Effector memory CD4-positive, alpha-beta T cell (primary cell): ENCODE measurements at places on chromosomes 2 and 18.
A peak's percentile ranks its signal among the peaks of the same experiment; 100 is the strongest.

DNA sequence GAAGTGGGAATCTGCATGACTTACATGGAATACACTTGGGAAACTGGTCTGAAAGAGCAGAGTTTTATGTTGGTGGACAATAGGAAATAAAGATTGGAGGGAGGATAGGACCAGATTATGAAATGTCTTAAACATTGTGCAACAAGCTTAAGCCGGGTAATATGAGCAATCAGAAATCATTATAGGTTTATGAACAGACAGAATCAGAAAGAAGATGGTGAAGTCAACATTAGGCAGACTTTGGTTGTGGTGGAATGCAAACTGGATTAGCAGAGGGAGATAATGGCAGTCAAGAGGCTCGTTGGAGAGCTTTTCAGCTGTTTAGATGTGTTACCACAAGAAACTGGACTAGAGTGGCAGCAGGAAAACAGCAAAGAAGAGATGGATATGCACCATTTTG is 43.5 kb downstream of the CRIM1 start:
- no peaks in the 10 kb centered on the region for H3K4me1 ChIP-seq
- H3K36me3 ChIP-seq: no peaks in the 10 kb centered on the region
- H3K27me3 ChIP-seq: no peaks in the 10 kb centered on the region
- H3K4me3 ChIP-seq: no peak overlapping the region

DNA sequence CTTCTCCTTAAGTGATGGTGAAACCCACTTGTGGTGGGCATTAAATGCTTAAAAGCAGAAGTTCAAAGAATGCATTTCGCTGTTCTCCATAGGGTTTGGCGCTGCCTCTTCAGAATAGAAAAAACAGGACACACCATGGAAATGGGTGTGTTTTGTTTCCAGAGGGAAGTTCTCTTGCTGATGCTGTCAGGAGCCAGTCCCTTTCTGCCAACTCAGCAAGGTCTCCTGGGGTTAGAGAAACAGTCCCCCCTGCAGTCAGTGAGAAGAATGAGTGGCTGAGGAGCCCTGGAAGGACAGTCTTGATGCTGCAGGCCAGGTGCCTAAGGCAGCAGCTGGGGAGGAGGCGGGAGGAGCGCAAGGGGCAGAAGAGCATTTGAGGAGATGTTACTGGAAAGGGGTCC is 37.8 kb upstream of the ASAP2 start:
- H3K4me3 ChIP-seq: no peak overlapping the region
- no peak for DNase-seq
- H3K36me3 ChIP-seq: no peaks in the 10 kb centered on the region
- no peaks in the 10 kb centered on the region for H3K4me1 ChIP-seq
- no peaks in the 10 kb centered on the region for H3K27me3 ChIP-seq
- H3K27ac ChIP-seq: no peak overlapping the region

DNA sequence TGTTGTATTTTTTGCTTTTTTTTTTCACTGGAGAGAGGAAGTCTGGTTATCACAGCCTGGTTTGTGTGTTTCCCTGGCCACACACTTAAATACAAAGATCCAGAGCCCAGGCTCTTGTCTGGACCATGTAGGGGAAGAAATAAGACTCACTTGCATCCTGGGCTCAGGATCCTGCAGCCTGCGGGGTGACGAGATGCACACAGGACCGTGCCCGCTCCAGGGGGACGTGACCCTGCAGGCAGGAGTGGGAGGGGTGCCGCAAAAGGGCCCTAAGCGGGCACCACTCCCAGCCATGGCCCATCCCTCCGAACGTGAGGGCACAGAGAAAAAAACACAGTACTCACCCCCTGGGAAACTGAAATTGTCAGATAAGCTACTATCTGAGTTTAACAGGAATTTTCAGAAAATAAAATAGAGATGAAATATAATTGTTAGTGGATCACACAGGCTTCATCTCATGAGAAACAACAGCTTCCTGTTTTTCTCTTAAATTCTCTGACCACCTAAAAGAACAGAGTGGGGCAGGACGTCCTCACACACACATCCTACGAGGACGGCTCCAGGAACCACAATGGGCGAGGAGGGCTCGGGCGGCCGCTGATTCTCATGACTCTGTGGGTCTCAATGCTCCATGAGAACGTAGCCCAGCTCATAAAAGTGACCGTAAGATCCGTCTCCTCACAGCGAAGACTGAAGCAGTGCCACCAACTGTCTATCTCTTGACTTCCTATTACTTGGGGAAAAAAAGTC is 142.6 kb upstream of the ALKAL2 start:
- H3K4me3 ChIP-seq: peak overlapping the region; percentile 42
- peaks cover 14% of the 10 kb centered on the region for H3K4me1 ChIP-seq
- H3K27me3 ChIP-seq: no peaks in the 10 kb centered on the region
- no peak overlapping the region for H3K27ac ChIP-seq

- no peak for DNase-seq
- H3K36me3 ChIP-seq: no peaks in the 10 kb centered on the region
- H3K4me1 ChIP-seq: no peaks in the 10 kb centered on the region
- no peak overlapping the region for H3K27ac ChIP-seq
- H3K27me3 ChIP-seq: no peaks in the 10 kb centered on the region
Observed at GRCh38 chr2:124953921-124954320, 928.8 kb downstream of the CNTNAP5 start.

GRCh38 chr18:55477499-55477859 is 110.5 kb downstream of the TCF4 start:
- DNase-seq: no peak
- H3K27ac ChIP-seq: no peak overlapping the region
- H3K36me3 ChIP-seq: no peaks in the 10 kb centered on the region
- peak overlapping the region; percentile 61 for H3K4me3 ChIP-seq
- no peaks in the 10 kb centered on the region for H3K4me1 ChIP-seq
- no peaks in the 10 kb centered on the region for H3K27me3 ChIP-seq

- H3K27me3 ChIP-seq: no peaks in the 10 kb centered on the region
- no peak overlapping the region for H3K4me3 ChIP-seq
- H3K4me1 ChIP-seq: no peaks in the 10 kb centered on the region
- H3K36me3 ChIP-seq: no peaks in the 10 kb centered on the region
- no peak for DNase-seq
Observed at GRCh38 chr18:11518788-11519685, 90.4 kb upstream of the SLC35G4 start.

DNA sequence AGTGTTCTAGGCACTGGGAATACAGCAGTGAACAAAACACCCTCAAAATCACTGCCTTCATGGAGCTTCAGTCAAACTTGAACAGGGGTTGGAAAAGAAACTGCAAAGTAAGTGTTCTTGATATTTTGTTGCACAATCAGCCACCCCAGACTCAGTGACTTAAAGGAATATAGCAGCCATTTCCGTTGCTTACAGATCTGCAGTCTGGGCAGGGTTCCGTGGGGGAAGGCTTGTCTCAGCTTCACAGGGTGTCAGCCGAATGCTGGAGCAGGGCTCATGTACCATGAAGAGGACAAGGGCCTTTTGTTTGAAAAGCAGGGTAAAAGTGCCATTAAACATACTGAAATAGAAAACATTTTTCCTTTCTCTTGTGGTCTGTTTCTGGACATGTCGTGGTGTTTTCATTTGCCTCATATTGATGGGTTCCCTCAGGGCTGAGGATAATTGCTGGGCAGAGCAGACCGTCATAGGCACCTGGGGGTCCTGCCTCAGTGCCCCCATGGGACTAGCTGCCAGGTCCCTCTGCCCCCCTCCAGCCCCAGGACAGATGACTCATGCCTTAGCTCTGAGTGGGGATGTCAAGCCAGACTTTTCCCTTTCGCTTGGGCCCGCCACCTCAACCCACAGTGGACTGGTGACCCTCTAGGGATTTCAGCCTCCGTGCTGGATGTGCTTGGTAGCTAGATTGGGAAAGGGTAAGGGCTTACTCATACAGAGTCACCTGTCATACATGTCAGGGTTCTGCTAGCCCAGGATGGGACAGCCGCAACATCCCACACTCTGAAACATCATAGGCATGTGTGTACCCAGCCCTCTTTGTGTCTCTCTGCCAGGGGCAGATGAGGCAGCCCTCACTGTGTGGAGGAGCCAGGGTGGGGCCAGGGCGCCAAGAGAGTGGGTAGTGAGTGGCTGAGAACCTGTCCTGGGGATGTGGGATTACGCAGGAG is 96.5 kb downstream of the PTPRM start:
- no peak overlapping the region for H3K4me3 ChIP-seq
- no peaks in the 10 kb centered on the region for H3K27me3 ChIP-seq
- no peak for DNase-seq
- H3K4me1 ChIP-seq: no peaks in the 10 kb centered on the region
- no peaks in the 10 kb centered on the region for H3K36me3 ChIP-seq

DNA sequence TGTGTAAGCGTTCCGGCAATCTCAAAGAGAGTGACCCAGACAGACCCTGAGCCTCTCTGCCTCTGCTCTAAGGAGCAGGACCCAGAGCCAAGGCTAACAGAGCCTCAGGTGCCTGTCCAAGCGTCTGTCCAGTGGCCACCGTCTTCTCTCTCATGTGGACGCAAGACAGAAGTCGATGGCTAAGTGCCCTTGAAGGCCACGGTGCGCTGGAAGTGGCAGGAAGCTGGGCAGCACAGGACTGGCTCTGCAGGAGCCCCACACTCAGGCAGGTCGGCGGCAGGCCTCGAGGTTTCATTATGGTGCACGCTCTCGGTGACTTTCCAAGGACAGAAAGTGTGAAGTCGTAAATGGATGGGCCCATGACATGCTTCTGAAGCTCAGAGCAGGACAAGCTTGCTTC is 49.1 kb downstream of the HDAC4 start:
- H3K27ac ChIP-seq: no peak overlapping the region
- peaks cover 6% of the 10 kb centered on the region for H3K36me3 ChIP-seq
- H3K4me3 ChIP-seq: no peak overlapping the region

GRCh38 chr2:46402874-46403273 is 76.5 kb upstream of the TMEM247 start:
- H3K27me3 ChIP-seq: no peaks in the 10 kb centered on the region
- no peak overlapping the region for H3K4me3 ChIP-seq
- no peak overlapping the region for H3K27ac ChIP-seq
- H3K4me1 ChIP-seq: no peaks in the 10 kb centered on the region

GRCh38 chr2:19349911-19350677 is 8.3 kb downstream of the OSR1 start:
- H3K36me3 ChIP-seq: no peaks in the 10 kb centered on the region
- peaks cover 28% of the 10 kb centered on the region for H3K4me1 ChIP-seq
- DNase-seq: no peak
- H3K4me3 ChIP-seq: no peak overlapping the region

DNA sequence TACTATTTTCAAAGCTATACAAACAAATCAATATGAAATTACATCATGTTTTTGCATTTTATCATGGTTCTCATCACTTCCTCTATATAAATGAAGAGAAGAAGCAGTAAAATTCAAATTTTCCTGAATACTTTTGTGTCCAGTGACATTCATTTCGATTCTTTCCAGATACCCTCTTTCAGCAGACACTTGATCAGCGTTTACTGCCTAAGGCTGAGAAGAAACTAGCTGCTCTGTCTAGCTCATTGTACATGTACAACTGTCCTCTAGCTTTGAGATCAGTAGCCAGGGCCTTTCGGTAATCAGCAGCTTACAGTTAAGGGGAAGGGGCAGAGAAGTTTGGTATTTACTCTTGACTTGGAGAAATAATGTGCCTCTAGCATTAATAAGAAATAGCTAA is 4.8 kb downstream of the VRK2 start:
- H3K27me3 ChIP-seq: no peaks in the 10 kb centered on the region
- no peak for DNase-seq
- H3K4me3 ChIP-seq: no peak overlapping the region

GRCh38 chr2:164044622-164045021 is 308.8 kb upstream of the FIGN start:
- no peaks in the 10 kb centered on the region for H3K4me1 ChIP-seq
- no peak overlapping the region for H3K4me3 ChIP-seq
- no peaks in the 10 kb centered on the region for H3K36me3 ChIP-seq
- no peaks in the 10 kb centered on the region for H3K27me3 ChIP-seq

DNA sequence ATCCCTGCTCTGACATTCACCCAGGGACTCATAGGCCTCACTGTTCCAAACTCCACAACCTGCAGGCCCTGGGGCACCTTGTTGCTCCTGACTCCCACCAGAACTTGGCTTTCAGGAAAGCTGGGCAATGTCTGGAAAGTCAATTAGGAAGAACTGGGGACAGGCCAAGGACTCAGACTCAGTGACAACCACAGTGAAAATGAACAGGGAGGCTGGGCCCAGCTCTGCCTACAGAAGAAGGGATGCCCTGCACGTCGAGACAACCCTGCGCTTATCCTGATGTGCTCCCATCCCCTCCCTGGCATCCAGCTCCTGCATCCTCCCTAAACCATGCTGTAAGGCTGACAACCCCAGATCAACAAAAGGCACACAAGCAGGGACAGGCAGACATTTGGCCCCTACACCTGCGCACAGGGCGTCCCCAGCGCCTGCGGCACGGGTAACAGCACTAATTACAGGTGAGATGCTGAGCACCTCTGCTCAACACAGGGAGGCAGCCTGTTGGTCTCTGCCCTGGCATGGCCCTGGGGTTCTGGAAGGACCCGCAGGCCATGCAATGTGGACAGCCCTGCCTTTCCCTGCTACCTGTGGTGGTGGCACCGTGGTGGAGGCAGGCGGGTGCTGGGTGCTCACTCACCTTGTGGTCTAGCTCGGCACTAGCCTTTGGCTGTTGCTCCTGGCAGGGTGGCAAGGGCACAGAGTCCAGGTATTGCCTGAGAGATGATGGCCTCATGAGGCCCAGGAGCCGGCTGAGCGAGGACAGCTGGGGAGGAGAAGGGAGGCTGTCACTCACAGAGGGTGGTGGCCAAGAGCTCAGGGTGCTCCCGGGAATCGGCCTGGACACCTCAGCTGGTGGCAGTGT is 23.6 kb upstream of the SEMA4C start:
- H3K27me3 ChIP-seq: no peaks in the 10 kb centered on the region
- H3K27ac ChIP-seq: no peak overlapping the region
- H3K4me3 ChIP-seq: no peak overlapping the region
- peaks cover 37% of the 10 kb centered on the region for H3K4me1 ChIP-seq
- no peaks in the 10 kb centered on the region for H3K36me3 ChIP-seq
- no peak for DNase-seq

GRCh38 chr2:219851801-219852481 is 224.5 kb downstream of the SLC4A3 start:
- H3K4me3 ChIP-seq: no peak overlapping the region
- H3K4me1 ChIP-seq: no peaks in the 10 kb centered on the region
- H3K36me3 ChIP-seq: no peaks in the 10 kb centered on the region
- H3K27me3 ChIP-seq: peaks cover 3% of the 10 kb centered on the region
- no peak for DNase-seq

- no peaks in the 10 kb centered on the region for H3K36me3 ChIP-seq
- H3K27ac ChIP-seq: no peak within 1 kb of the TSS
- no peak for DNase-seq
- H3K4me1 ChIP-seq: peaks cover 7% of the 10 kb centered on the region
- H3K27me3 ChIP-seq: no peaks in the 10 kb centered on the region
Observed at GRCh38 chr2:159797543-159798375, at the start of gene CD302. CD302 (minus strand) TSS chr2:159798208; CDS start chr2:159798198, 10 bp downstream.

GRCh38 chr2:233848276-233848675 is 6.1 kb downstream of the HJURP start:
- no peaks in the 10 kb centered on the region for H3K36me3 ChIP-seq
- H3K4me1 ChIP-seq: no peaks in the 10 kb centered on the region
- H3K27me3 ChIP-seq: no peaks in the 10 kb centered on the region
- H3K27ac ChIP-seq: no peak overlapping the region
- no peak for DNase-seq

DNA sequence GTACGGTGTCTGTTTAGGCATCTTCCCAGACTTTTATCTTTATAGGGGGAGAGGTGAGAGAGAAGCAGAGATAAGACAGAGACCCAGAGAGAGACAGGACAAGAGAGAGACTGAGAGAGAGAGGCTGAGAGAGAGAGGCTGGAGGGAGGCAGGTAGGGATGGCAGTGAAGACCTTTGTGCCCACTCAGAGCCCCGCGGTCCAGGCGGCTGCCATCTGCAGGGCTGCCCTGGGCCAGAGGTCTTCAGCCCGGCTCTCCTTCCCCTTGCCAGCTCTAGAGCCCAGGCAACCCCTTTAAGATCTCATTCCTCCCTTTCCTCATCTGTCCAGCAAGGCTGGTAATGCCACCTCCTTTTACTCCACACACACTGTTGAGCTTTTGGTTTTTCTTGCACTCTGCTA is 610.0 kb downstream of the GALR1 start:
- H3K27me3 ChIP-seq: no peaks in the 10 kb centered on the region
- no peak overlapping the region for H3K4me3 ChIP-seq
- DNase-seq: no peak
